ENCODE measurements at places on chromosomes 4 and X.

DNA sequence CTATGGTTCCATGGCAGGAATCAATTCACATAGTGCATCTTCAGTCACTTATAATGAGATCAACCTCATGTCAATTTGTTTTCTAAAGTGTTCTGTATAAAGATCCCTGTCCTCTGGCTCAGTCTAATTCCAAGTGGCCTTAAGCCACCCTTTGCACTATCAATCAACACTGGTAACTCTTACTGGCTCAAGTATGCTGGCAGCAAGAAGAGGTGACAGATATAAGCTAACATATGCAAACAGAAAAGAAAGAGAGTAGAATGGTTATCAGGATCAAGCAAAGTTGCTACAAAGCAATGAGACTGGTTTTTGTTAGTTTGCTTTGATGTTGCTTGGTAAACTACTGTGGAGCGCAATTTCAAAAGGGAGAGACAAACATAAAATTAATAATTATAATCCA is 67.0 kb downstream of the AMMECR1 start:
- DNase-seq: no peak

GRCh38 chr4:39394706-39395105 is 12.0 kb upstream of the KLB start:
- DNase-seq: no peak

DNA sequence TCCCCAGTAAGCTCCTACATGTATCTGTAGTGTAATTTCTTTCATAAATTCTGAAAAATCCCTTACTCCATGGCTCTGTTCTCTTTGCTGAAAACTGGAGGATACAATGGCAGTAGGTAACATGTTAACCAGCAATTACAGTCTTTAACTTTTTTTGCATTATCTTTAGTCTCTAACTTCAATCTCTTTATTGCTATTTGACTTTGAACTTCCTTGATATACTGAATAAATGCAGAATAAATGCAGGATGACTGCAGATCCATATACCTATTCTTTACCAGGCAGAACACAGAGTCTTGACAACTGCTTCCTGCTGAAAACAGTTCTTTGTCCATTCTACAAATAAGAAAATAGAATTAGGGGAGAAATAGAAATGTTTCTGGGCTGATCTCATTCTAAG is 101.3 kb downstream of the SLC7A11 start:
- no peak for DNase-seq

GRCh38 chrX:41313419-41313818 is 20.5 kb upstream of the DDX3X start:
- peak; percentile 76 for DNase-seq

GRCh38 chrX:48794340-48794910 is 7.4 kb upstream of the HDAC6 start:
- DNase-seq: no peak

DNA sequence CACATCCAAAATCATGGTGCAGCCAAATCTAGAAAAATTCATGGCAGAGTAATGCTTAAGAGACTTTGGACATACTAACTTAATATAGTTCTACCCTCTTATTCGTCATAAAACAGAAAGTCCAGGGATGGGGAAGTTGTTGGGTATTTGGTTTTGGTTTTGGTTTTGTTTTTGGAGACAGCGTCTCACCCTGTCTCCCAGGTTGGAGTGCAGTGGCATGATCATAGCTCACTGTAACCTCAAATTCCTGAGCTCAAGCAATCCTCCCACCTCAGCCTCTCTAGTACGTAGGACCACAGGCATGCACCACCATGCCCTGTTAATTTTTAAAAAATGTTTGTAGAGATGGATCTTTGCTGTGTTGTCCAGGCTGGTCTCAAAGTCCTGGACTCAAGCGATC is 271.8 kb upstream of the TENM3 start:
- peak; percentile 47 for DNase-seq

GRCh38 chr4:144831971-144832370 is 186.0 kb downstream of the HHIP start:
- no peak for DNase-seq

DNA sequence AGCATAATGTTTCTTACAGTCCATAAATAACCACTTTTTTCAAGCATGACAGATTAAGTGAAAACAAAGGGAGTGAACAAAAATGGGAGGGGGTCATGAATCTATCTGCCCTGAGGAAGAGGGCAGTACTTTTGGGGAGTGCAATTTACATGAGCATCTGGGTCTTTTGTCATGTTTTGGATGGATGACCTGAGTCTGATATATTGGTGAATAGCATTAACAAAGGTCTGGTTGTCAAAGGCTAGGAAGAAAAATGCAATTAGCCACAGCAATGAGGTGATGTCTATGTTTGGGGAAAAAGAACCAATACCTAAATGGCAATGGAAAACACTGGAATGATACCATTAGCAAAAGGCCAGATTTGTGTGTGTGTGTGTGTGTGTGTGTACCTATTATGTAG is 15.1 kb upstream of the MAD2L1 start:
- DNase-seq: no peak

DNA sequence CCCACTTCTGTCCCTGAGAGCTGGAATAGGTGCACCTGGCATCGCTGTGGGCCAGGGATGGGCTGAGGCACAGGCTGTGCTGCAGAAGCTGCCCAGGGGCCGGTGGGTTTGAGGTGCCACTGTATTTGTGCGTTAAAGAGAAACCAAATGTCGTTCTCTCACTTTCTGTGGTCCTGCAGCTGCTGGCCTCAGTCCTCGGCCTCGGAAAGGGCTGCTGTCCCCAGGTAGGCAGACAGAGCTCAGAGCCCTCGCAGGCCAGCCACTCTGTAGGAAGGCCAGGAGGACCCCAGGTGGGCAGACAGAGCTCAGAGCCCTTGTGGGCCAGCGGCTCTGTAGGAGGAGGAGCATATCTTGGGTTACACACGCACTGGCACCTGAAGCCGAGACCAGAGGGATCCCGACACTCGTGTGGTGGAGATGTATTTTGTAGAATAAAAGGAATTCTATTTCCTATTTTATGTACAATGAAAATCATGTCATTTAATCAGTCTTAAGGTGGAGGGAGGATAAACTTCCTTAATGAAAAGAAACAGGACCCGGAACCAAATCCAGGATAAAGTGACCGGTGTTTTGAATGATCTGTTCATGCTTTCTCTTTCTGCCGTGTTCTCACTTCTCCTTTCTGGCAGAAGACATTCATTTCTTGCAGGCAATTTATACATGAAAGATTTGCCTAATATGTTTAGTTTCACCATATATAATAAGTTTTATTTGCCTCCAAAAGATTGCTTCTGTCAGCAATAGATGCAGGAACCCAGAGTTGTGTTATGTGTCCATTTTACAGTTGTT is 54.4 kb upstream of the HGFAC start:
- DNase-seq: no peak

DNA sequence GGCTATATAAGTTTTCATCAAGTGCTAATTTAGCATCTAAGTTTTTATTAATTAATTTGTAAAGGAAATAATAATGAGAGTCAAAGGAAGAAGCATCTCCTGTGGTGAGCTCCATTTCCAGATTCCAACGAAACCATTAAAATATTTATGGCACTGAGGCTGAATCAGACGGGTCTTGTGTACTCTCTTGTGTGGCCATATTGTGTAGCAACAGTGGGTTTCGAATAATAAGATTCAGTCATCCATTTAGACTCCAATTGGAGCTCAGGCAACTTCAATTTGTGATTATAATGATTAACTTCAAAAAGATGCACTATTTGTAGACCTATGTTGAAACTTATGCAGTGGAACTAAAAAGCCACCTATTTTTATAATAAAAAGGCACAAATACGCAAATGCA is 82.4 kb downstream of the SNCA start:
- peak; percentile 21 for DNase-seq

- no peak for DNase-seq
Observed at GRCh38 chr4:2931512-2932301, 31.5 kb downstream of the NOP14 start.

DNA sequence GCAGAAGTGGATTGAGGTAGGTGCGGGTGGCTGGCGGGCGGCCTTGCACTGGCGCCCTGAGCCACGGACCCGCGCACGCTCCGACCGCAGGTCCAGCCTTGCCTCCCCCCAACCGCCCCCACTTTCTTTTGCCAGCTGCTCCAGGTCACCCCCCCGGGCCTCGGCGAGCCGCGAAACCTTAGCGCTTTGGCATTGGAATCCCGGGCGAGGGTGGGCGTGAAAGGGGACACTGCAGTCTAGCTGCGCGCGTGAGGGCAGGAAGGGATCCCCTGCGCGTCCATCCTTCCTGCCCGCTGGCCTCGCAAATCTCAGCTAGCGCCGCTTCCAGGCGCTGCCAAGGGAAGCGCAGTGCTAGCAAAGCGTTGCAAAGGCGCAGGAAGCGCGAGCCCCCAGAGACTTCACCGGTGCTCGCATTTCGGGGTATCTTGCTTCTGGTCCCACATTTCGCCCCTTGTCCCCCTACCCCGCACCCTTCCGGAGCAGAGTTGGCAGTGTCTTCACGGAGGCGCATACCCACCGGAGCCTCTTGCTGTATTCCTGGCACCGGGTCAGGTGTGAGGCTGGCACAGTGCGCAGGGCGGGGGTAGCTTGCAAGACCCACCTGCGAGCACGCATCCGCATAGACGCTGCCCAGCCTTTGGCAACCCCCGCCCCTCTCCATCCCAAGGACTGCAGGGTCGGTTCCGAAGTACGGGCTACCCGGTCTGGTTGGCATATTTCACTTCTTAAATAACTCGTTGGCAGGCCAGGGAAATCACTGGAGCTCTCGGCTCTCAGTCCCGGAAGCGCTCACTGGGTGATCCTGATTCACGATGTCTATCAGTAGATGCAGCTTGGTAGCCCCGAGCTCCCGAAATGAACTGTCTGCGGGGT is 104.4 kb downstream of the UCHL1 start:
- no peak for DNase-seq

DNA sequence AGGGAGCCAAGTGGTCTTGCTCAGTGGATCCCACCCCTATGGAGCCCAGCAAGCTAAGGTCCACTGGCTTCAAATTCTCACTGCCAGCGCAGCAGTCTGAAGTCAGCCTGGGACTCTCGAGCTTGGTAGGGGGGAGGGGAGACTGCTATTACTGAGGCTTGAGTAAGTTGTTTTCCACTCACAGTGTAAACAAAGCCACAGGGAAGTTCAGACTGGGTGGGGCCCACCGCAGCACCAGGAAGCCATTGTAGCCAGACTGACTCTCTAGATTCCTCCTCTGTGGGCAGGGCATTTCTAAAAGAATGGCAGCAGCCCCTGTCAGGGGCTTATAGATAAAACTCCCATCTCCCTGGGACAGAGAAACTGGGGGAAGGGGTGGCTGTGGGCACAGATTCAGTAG is 721.0 kb upstream of the NDST4 start:
- DNase-seq: no peak

GRCh38 chr4:5566991-5567390 is 141.4 kb downstream of the EVC2 start:
- DNase-seq: no peak

GRCh38 chr4:10673817-10674369 is 10.7 kb downstream of the CLNK start:
- no peak for DNase-seq

GRCh38 chrX:115602729-115603389 is 41.9 kb downstream of the PLS3 start:
- no peak for DNase-seq

GRCh38 chr4:147513091-147513490 is 32.2 kb downstream of the EDNRA start:
- peak; percentile 40 for DNase-seq

DNA sequence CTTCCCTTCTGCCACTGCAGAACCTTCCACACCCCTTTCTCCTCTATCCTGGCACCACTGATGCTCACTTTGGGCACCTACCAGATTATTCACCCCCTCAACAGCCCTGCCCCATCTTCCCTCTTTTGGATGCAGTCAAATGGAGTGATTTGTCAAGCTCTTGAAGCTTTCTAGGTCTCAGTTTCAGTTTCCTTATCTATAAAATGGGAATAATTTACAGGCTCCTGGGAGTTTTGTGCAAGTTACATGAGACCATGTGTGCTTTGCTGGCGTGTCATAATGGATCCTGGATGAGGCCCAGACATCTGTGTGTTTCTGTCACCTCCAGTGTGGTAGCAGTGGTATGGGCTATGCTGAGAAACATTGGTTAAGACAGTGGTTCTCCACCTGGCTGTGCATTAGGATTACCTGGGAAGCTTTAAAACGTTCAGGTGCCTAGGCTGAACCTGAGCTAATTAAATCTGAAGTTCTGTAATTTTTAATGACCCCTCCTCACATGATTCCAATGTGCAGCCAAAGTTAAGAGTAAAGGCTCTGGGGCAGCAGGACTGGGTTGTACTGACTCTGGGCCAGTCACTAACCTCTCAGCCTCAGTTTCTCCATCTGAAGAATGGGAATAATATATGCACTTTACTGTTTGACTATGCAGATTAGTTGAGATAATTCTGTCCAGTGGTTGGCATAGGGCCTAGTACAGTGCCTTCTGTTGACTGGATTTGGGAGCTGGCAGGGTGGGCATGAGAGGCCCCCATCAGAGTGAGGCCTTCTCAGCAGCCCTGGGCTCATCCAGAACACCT is 6.8 kb upstream of the MGST2 start:
- no peak for DNase-seq

GRCh38 chrX:119541188-119541587 is 24.0 kb downstream of the STEEP1 start:
- DNase-seq: peak; percentile 72

GRCh38 chr4:56410247-56411062 is 23.2 kb upstream of the AASDH start:
- peak; percentile 98 for DNase-seq

GRCh38 chr4:73477176-73477575 is 4.4 kb upstream of the AFM start:
- DNase-seq: no peak

- DNase-seq: peak; percentile 44
Observed at GRCh38 chrX:39983715-39984114, 114.0 kb downstream of the BCOR start.

GRCh38 chrX:117989512-117989911 is 127.1 kb downstream of the KLHL13 start:
- DNase-seq: no peak

DNA sequence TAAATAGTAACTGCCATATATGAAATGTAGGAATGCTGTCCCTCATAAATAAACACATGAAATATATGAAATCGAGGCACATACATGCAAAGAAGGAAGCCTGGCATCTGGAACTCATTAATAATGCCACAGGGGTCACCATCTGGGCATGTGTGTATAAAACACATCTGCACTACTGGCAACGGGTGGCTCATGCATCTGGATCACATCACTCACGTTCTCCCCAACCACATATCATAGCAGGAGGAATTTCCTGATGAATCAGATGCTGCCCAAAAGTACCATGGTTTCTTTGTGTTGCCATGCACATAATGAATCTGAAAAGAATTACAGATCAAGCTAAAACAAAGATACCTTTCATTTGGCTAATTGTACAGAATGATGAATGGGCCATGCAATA is 28.6 kb downstream of the RNF175 start:
- peak; percentile 89 for DNase-seq

- DNase-seq: peak; percentile 56
Observed at GRCh38 chr4:54961357-54961975, 163.9 kb downstream of the KDR start.

- DNase-seq: peak; percentile 13
Observed at GRCh38 chrX:24982306-24982965, 33.3 kb downstream of the ARX start.

DNA sequence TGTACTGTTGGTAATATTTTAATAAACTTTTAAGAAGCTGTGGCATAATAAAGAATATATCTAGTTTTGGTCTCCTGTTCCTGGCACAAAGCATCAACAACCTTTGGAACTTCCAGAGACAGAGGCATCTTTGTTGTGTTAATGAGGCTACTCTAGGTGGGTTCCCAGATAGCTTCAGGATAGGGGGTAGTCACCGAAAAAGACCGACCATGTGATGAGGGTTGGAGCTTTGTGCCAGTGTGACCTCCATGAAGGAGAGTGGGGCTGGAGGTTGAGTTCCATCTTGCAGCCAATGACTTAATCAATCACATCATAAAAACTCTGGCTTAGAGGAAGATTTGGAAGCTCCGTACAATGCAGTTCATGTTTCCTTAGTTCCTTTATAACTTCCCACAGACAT is 9.9 kb downstream of the PPAT start:
- DNase-seq: no peak

Data from AG10803 (cell line).